ENCODE measurements at places on chromosomes 13 and 19. TPM values are rescaled to one million over a fixed set of nuclear protein-coding genes. Genes with fewer than 3 reads are reported as not detected.

Gene TEX26
- not detected for total RNA-seq

Gene NKPD1
- total RNA-seq: 0.10 TPM

Gene CALR3
- total RNA-seq: not detected

Gene TNFRSF19
- not detected for total RNA-seq

Gene TEKTIP1
- 1.8 TPM for total RNA-seq

Gene NCR1
- total RNA-seq: not detected

Gene LPAR2
- total RNA-seq: 33.1 TPM

Gene ZNF729
- total RNA-seq: not detected

Gene SAE1
- total RNA-seq: 154 TPM

Gene IGSF23
- not detected for total RNA-seq

All from activated CD4-positive, alpha-beta memory T cell treated with anti-CD3 and anti-CD28 coated beads for 36 hours (primary cell).